ENCODE measurements at places on chromosomes 4 and X.

GRCh38 chrX:9260603-9261002 lies 204.3 kb upstream of the TBL1X start:
- H3K4me1 ChIP-seq, result no peaks in the 10 kb centered on the region
- H3K36me3 ChIP-seq, result no peaks in the 10 kb centered on the region
- no peak overlapping the region for H3K27ac ChIP-seq
- no peaks in the 10 kb centered on the region for H3K27me3 ChIP-seq
- H3K4me3 ChIP-seq, result no peak overlapping the region

DNA sequence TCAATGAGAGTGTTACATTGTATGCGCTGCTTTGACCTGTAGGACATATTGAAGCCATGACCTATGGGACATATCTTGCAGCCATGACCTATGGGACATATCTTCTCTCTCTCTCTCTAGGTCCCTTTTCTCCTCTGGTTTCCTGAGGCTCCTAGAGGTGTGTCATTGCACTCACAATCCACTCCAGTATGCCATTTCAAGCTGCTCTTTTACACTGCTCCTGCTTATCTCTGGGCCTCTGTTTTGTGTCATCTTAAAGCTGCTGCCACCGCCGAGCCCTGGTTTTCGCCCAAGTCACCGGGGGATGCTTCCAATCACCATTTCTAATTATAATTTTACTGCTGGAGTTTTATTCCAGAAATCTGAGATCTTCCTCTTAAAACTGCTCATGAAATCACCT lies 336.1 kb downstream of the GALNTL6 start:
- no peak overlapping the region for H3K4me3 ChIP-seq
- no peaks in the 10 kb centered on the region for H3K4me1 ChIP-seq
- no peak overlapping the region for H3K27ac ChIP-seq
- no peaks in the 10 kb centered on the region for H3K36me3 ChIP-seq
- no peaks in the 10 kb centered on the region for H3K27me3 ChIP-seq

DNA sequence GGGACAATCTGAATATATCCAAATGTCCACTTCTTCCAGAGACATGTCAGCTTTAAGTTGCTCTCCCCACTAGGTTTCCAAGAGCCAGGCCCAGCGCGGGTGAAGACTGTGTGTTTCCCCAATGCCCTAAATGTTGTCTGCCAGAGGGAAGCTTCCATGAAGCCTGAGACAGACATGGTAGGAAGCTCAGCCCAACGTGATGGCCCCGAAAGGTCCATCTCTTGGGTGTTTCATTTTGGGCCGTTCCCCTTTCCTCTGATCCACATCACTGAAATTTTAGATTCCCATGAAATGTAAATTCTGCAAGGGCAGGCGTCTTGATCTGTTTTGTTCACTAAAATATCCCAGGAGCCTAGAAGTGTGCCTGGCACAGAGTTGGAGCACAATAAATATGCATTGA lies 25.4 kb upstream of the PROM1 start:
- H3K36me3 ChIP-seq, result no peaks in the 10 kb centered on the region
- no peak overlapping the region for H3K27ac ChIP-seq
- peaks cover 22% of the 10 kb centered on the region for H3K27me3 ChIP-seq
- DNase-seq, result no peak
- H3K4me3 ChIP-seq, result no peak overlapping the region
- H3K4me1 ChIP-seq, result peaks cover 6% of the 10 kb centered on the region

DNA sequence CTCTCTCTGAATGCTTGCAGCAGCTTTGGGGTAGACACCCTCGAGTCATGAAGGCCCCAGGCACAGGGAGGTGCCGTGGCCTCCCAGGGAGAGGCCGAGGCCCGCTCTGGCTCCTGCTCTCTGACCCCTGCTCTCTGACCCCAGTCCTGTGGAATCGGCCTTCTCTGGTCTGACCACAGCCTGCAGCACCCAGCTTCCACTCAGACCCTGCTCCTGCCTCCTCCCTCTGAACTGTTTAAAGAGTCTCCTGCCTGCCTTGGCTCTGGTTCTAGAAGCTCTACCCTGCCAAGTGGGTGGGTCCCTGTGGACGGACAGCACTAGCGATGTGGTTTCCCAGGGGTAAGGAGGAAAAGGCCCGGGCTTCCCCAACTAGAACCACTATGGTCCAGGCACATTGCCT lies 78.2 kb upstream of the TMEM150C start:
- H3K36me3 ChIP-seq, result no peaks in the 10 kb centered on the region
- H3K27ac ChIP-seq, result no peak overlapping the region
- H3K4me1 ChIP-seq, result no peaks in the 10 kb centered on the region

DNA sequence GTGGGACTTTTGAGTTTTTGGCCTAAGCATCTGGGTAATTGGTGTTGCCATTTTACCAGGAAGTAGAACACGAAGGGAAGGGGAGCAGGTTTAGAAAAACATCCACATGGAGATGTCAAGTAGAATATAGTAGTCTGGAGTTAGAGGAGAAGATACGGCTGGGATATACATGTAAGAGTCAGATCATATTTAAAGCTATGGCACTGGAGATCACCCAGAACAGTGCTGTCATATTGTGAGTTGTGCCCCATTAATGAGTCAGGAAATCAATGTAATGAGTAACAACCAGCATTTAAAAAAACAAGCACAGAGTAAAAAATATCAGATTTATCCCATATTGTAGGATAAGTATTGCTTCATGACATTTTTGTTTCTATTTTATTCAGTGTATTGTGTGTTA lies 4.2 kb downstream of the GSTCD start:
- DNase-seq, result no peak
- no peaks in the 10 kb centered on the region for H3K27me3 ChIP-seq
- H3K4me3 ChIP-seq, result no peak overlapping the region
- no peaks in the 10 kb centered on the region for H3K36me3 ChIP-seq

GRCh38 chr4:101835121-101835904 lies 44.8 kb downstream of the BANK1 start:
- peaks cover 3% of the 10 kb centered on the region for H3K36me3 ChIP-seq
- DNase-seq, result no peak
- no peak overlapping the region for H3K27ac ChIP-seq
- no peak overlapping the region for H3K4me3 ChIP-seq
- peaks cover 6% of the 10 kb centered on the region for H3K4me1 ChIP-seq
